ENCODE measurements at places on chromosomes 4 and X.

DNA sequence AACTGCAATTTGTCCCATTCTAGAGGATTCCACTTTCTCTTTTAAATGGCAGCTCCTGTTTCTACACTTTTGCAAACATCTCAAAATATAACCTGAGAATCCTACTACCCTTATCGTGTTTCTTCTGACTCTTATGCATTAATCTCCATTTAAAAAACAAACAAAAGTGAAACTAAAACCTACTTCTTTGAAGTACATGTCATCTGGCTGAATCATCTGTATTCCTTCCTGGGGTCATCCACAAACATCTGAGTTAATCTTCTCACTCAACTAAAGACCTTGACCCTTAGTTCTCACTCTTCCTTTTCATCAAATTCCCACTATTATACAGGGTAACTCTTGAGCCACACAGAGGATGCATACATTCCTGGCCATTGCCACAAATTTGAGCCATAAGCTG lies 584.8 kb downstream of the PPARGC1A start:
- no peak for DNase-seq

DNA sequence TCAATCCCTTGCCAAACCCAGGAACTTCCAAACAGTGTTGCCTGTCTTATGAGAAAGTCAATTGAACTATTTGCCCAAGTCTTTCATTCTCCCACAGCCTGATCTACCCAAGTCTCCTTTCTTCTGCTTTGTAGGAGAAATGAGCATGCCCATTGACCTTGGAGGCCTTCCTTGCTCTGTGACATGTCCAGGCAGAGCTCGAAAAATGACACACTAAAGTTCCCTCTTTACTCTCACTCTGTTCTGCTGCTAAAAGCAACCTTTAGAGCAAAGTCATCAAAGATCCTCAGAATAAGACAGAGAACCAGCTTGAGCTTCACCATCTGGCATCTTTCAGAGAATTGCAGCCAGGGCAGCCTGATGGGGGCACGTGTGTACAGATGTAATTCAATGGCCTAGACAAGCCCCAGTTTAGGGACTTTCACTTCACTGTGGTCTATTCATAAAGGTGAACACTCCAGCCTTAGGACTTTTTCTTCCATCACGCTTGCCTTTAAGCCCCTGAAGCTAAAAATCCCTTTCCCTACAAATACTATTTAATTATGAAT lies 136.4 kb downstream of the AMELX start:
- DNase-seq = no peak

GRCh38 chrX:12878536-12878935 lies 11.7 kb downstream of the TLR7 start:
- no peak for DNase-seq

- peak; percentile 21 for DNase-seq
Observed at GRCh38 chr4:101527188-101527587, 179.9 kb upstream of the PPP3CA start.

GRCh38 chr4:10085386-10085785 lies 31.2 kb downstream of the WDR1 start:
- no peak for DNase-seq

Data from stimulated activated CD8-positive, alpha-beta memory T cell treated with anti-CD3 and anti-CD28 coated beads, Interleukin-4, amount 100 ng/mL, for 4 hours (primary cell).